ENCODE measurements at places on chromosomes 13 and 19. TPM values are rescaled to one million over a fixed set of nuclear protein-coding genes. Genes with fewer than 3 reads are reported as not detected.

The FAM216B gene
- not detected for total RNA-seq

The FGF21 gene
- 1.8 TPM for total RNA-seq

The ADM5 gene
- 11.6 TPM for total RNA-seq

The PLK5 gene
- total RNA-seq = not detected

The HSPB6 gene
- 0.40 TPM for total RNA-seq

The SLITRK5 gene
- total RNA-seq = 0.87 TPM

The SLC8A2 gene
- total RNA-seq = not detected

The LILRA2 gene
- total RNA-seq = not detected

The WDFY2 gene
- 7.2 TPM for total RNA-seq

The RASIP1 gene
- total RNA-seq = 0.08 TPM

The SLC25A41 gene
- total RNA-seq = not detected

The DZIP1 gene
- total RNA-seq = 63.3 TPM

The IGFL2 gene
- total RNA-seq = 0.08 TPM

The PGLYRP2 gene
- total RNA-seq = not detected

The MADCAM1 gene
- 0.08 TPM for total RNA-seq

The S1PR5 gene
- total RNA-seq = 1.9 TPM

The LSR gene
- 3.6 TPM for total RNA-seq

The EDNRB gene
- total RNA-seq = 11.2 TPM

The CEACAM1 gene
- total RNA-seq = 0.30 TPM

The ZNF100 gene
- 7.8 TPM for total RNA-seq

The EFNB2 gene
- total RNA-seq = 13.7 TPM

The KLK15 gene
- not detected for total RNA-seq

The FOSB gene
- 34.9 TPM for total RNA-seq

The FXYD3 gene
- total RNA-seq = 49.6 TPM

The SLC1A6 gene
- not detected for total RNA-seq

The CCDC8 gene
- not detected for total RNA-seq

The FCER2 gene
- total RNA-seq = 0.34 TPM

The ZNF888 gene
- total RNA-seq = 2.7 TPM

The RUBCNL gene
- 0.64 TPM for total RNA-seq

The CLEC17A gene
- total RNA-seq = 0.21 TPM

The KIR3DL2 gene
- not detected for total RNA-seq

The DPY19L3 gene
- 29.3 TPM for total RNA-seq

The ZNF112 gene
- 4.1 TPM for total RNA-seq

The ELAVL1 gene
- total RNA-seq = 48.0 TPM

The ZNF419 gene
- 7.7 TPM for total RNA-seq

The PEX11G gene
- total RNA-seq = 4.9 TPM

The EXOC3L2 gene
- 0.72 TPM for total RNA-seq

The ZNF560 gene
- 3.7 TPM for total RNA-seq

The PTPRH gene
- 16.5 TPM for total RNA-seq

The ATCAY gene
- total RNA-seq = not detected

The TMEM143 gene
- total RNA-seq = 4.2 TPM

The FAM124A gene
- total RNA-seq = 0.24 TPM

The PRODH2 gene
- not detected for total RNA-seq

The CGB5 gene
- not detected for total RNA-seq

The KIR3DL1 gene
- total RNA-seq = not detected

The ZNF878 gene
- total RNA-seq = 0.15 TPM

The DIRAS1 gene
- 0.72 TPM for total RNA-seq

The PSG7 gene
- total RNA-seq = not detected

Data from A375 (cell line).